ENCODE measurements at places on chromosomes 13 and 19.
A peak's percentile ranks its signal among the peaks of the same experiment; 100 is the strongest.

- DNase-seq, result no peak
These were observed 487.2 kb upstream of the GPC6 start for GRCh38 chr13:92739306-92739818.

GRCh38 chr19:3163230-3163886 is 15.2 kb upstream of the S1PR4 start:
- peak; percentile 42 for DNase-seq

DNA sequence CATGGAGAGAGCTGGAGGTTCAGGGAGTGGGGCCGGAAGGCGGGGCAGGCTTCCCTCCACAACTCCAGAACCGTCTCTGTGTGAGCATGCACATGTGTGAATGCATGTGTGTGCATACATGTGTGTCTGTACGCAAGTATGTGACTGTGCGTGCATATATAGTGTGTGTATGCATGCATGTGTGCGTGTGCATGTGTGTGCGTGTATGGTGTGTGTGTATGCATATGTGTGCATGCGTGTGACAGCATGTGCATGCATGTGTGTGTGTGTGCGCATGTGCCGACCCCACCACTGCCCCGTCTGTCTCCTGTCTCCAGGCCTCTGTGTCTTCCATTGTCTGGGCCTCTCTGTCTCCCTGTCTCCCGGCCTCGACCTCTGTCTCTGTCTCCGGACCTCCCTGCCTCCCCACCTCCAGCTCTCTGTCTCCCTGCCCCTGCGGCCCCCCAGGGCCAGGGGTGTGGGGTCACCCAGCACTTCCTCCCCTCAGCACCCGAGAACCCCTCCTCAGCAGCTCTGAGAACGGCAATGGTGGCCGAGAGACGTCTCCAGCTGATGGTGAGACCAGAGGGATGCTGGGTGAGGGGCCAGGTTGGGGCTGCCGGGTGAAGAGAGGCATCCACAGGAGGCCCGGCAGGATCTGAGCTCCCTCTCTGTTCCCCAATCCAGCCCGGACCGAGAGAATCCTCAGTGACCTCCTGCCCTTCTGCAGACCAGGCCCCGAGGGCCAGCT is 22.5 kb downstream of the ARHGEF1 start:
- DNase-seq, result no peak

DNA sequence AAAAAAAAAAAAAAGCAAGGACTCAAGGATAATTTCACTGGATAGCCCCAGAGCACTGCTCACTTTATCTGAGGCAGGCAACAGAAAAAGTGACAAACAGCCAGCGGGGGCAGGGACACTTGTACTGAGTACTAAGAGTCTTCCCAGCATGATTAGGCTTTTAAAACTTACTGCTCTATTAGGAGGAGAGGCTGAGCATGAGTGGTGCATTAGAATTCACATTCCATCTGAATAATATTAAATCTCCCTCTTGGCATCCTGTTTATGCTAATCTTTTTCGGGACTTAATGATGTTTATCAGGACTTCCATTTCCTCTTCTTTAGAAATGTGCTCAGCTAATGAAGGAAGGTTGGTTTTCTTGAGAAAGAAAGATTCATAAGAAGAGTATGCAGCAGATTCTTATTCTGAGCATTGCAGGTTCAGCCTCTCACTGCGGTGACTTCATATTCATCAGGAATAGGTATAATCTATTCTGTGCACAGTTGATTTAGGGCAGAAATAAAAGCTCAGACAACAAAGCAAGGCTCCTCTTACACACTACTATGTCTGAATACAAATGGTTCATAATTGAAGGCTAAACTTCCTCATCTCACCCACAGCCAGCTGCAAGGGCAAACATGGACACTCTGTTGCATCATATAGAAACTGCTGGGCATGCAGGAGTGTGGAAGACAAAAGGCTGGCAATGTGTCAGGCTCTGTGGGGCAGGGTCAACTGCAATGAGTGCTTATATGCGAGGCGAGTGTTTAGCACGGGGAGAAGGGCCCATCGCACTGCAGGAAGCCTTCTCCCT is 107.0 kb downstream of the KL start:
- DNase-seq, result no peak

GRCh38 chr13:111898956-111899713 is 167.8 kb upstream of the SOX1 start:
- no peak for DNase-seq

Measured in activated CD4-positive, CD25-positive, alpha-beta regulatory T cell (primary cell).